ENCODE measurements at places on chromosomes 4 and X.
A peak's percentile ranks its signal among the peaks of the same experiment; 100 is the strongest.

DNA sequence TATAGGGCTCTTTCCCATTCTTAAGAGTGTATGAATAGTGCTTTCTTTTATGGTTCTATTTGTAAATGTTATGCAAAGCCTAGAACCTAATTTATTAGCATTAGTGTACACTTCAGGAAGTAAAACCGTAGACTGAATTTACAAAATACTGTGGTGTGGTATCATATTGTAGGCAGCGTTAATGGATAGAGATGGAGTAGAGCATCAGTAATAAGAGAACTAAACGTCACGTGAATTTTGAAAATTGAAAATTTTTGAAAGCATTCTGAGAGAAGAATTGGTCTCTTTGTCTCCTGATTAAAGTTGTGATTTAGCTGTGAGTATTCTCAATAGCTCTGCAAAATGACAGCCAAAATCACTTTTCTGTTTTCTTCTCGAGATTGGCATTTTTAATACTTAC, 2.9 kb downstream of the STIM2 start:
- DNase-seq: no peak

DNA sequence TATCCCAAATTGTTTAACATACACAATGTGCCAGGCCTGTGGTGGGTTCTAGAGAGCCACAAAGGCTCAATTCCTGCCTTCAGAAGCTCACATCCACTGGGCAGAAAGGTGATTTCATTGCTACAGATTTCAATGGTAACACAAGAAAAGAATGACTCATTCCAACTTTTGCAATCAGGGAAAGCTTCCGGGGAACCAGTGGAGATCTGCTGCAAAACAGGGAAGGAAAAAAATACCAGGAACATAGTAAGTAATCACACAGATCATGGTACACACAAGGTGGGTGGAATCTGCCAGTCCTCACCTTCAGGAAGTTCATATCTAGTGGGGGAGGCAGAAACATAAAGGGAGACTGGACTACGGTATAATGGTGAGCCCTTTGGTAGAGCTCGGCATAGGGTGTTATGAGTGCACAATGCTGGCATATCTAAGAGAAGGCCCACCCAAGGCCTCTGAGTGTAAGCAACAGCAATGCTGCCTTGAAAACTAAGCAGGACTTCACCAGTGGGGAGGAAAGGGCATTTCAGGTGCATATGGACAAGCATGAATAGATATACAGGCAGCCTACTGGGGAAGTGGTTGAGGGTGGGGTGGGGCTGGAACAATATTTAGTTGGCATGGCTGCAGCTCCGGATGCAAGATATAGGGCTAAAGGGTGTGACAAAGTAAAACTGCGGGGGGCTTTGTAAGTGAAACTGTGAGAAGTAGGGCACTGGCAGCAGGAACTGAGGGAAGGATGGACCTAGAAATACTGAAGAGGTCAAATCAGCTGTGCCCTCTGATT, 24.2 kb downstream of the GPRIN3 start:
- no peak for DNase-seq

- DNase-seq: no peak
These were observed 111.1 kb downstream of the ADRA2C start for GRCh38 chr4:3877236-3877635.

GRCh38 chr4:30605616-30606190, 114.5 kb upstream of the PCDH7 start:
- DNase-seq: no peak

DNA sequence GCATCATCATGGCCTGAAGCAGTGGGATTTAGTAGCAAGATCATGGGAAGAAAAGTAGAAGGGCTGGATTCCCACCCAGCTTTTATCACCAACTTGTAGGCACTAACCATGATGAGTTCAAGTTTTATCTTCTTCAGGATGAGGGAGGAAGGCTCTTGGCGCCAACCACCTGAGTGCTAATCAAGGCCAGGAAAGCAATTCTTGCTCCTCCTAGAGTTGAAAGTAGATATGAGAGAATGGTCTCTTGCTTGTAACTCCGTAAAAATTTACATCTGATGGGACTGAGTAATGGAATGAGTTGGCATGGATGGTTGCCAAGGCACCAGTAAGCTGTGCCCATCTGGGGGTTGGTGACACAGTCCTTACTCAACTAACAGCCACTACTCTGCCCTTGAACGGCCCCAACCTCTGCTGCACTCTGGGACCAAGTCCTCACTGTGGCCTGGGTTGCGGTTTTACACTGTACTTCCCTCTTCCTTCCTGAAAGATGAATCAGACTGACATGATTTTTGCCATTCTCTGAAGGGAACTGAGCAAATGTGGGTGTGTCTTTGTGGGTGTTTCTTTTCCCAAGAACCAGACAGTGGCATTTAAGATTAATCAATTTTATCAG, 39.4 kb upstream of the NDP start:
- DNase-seq: peak; percentile 4

DNA sequence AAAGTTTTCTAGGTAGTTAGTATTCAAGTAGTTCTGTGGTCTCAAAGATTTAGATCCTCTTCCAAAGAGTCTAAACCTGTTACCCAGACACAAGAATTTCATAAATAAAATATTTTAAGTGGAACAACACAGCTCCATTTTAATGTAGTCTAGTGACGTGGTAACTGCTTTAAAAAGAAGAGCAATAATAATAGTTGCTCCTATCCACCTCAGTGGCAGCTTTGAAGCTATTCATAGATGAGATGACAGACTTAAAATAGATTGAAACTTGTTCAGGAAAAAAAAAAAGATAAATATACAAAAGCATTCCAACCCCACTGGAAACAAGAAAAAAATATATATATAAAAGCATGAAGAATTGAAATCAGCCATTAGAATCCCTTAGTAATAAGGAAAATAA, 14.6 kb downstream of the SCOC start:
- DNase-seq: no peak

- DNase-seq: no peak
These were observed 241.8 kb upstream of the SMIM31 start for GRCh38 chr4:164512124-164512523.

DNA sequence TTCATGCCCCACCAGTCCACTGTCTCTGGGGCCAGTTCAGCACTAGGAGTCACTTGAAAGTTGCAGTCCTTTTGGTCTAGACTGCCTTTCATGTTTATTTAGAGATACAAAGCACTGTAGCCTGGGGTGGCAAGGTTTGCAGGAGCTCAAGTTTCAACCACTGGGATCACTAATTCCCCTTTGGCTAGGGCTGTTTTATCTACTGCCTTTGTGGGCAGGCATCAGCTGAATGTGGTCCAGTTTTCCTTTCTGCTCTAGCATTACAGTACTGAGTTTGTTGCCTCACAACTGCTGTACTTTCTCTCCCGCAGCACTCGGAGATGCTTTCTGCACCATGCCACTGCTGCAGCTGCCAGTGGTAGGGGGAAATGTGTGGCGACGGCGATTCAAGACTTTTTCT, 222.3 kb upstream of the HDX start:
- no peak for DNase-seq

- DNase-seq: no peak
These were observed 198.6 kb downstream of the CEP135 start for GRCh38 chr4:56147371-56147770.

- DNase-seq: peak; percentile 4
These were observed 106.7 kb downstream of the ARHGAP6 start for GRCh38 chrX:11558972-11559371.

- no peak for DNase-seq
These were observed 27.6 kb upstream of the C1QTNF7 start for GRCh38 chr4:15400226-15400625.

- DNase-seq: no peak
These were observed 9.1 kb downstream of the PPAT start for GRCh38 chr4:56426273-56426672.

GRCh38 chr4:130306566-130306965, 1210.6 kb downstream of the C4orf33 start:
- no peak for DNase-seq

- no peak for DNase-seq
These were observed 80.9 kb downstream of the FAM114A1 start for GRCh38 chr4:38948551-38948950.

DNA sequence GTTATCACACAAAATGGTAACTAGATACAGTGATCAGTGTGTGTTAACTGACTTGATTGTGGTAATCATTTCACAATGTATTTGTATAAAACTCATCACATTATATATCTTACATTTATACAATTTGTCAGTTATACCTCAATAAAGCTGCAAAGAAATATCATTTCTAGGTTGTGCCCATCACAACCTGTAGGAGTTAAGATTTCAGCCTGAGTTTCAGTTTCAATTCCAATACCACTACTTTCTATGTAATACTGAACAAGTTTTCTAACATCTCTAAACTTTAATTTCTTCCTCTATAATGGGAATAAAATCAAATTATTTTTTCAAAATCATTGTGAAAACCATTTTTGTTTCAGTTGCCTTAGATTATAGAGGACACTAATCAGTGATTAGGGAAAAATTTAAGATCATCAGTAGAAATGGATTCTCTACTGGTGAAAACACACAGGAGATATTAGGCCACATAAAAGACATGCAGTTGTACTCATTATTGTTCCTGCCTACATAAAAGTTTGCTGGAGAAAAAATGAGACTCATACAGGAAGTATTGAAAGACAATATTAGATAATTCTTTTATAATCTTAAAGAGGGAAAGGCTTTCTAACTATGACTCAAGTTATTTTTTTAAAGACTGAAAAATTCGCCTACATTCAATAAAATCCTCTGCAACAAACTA, 18.4 kb upstream of the TBC1D1 start:
- DNase-seq: no peak

- no peak for DNase-seq
These were observed 33.6 kb downstream of the BCOR start for GRCh38 chrX:40064055-40064597.

GRCh38 chrX:134294548-134294947, 57.6 kb downstream of the CCDC160 start:
- DNase-seq: no peak

DNA sequence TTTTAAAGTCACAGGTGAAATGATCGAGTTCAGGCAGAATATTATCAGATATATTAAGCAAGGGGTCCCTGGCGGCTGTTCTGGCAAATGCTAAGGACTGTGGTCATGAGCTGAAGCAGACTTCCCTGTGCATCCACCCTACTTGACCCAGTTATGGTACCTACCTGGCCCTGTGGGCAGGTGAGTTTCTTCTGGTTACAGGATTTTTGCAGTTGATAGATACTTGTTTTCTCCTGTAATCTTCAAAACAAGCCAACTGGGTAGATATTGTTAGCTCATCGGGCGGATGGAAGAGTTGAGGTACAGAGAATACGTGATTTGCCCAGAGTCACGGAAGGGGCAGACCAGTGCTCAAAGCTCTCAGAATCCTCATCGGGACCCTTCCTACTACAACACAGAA, 18.5 kb upstream of the PROM1 start:
- DNase-seq: no peak

DNA sequence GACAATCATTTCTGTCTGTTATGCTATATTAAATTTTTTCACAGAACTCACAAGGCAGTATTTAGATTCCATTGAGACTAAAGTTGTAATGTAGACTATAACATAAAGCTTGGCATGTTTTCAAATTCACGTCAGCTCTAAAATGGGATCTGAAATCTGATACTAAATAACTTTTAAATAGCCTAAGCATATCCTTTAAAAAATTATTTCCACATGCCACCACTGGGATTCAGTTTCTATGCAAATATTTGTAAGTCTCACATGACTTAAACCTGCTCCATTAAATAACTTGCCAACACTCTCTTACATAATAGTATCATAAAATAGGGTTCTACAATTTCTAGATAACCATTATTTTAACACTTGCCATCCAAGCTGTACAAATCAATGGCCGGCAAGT, 32.4 kb downstream of the KLHL8 start:
- no peak for DNase-seq

DNA sequence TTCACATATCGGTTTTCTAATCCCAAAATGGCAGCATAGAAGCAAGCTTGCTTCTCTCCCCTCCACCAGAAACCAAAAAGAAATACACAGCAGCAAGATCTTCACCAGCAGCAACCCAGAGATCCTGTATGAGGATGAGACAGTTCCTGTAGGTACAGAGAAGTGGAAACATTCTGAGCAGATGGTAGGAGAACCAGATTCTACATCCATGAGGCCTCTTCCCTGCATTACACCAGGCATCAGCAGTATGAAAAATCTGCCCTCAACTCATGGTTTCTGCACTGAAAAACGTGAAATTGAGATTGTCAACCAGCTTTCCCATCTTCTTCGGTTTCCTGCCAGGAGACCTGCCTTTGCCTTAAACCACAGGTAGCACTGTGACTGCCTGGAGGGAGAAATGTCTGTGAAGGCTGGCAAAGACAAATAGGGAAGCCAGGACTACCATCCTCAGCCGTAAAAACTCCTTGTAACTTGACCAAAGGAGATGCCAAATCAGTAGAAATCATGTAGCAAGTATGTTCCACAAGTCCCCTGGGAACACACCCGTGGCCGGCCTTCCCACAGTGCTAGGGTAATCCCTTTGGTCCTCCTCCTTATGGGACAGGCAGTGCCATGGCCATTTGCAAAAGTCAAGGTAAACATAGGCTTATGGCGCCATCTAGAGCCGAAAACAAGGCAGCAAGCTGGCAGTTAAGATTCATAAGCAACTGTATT, 24.0 kb upstream of the MTHFD2L start:
- no peak for DNase-seq

DNA sequence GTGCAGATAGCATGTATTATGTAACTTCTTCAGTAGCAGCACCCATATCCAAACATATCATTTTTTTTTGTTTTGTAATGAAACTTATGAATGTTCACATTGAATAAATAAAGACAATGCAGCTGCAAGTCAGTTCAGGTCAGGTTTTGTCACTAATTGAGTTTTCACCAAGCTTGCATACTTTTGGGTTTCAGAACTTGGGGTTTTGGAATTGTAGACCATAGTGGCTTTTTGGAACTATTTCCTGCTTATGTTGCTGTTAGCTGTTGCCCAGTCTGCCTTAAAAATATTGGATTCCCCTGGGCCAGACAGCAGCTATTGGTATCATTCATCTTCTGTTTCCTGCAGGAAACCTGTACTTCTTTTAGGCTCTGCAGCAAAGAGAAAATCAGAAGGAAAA, 113.4 kb upstream of the LIMCH1 start:
- no peak for DNase-seq

- DNase-seq: no peak
These were observed 146.2 kb downstream of the GLRA2 start for GRCh38 chrX:14675500-14675899.

DNA sequence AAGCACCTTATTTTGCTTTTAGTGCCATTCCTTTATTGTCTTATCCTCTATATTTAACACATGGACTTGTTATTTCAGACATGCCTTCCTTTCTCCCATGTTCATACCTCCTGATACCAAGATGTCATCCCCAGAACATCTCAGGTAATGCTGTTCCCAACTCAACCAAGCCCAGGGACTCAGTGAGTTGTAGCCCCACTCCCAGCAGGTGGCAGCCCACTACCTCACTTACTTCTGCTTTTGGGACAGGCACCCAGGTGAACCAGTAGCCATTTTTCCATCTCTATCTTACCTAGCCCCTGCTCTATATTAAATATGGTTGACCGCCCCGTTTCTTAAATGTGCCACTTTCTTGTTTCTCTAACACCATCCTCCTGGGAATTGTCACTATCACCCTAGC, 199.0 kb downstream of the DCHS2 start:
- DNase-seq: no peak

DNA sequence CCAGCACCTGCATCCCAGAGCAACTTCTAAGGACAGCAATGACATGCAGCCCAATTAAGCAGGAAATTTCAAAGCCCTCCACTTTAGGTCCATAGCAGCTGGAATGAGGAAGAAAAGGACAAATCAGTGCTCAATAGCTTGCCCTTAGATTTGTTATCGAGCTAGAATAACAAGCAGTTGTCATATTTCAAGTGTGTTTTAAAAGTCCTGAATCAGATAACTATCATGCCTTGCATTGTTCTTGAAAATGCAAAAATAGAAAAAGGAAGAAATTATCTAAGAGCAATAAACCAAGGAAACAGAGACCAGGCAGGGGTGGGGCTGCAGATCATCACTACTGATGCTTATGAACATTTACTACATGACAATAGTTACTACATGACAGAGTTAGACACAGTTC, 43.9 kb upstream of the KLF3 start:
- DNase-seq: no peak
